ENCODE measurements at places on chromosomes 5 and 9. TPM values are rescaled to one million over a fixed set of nuclear protein-coding genes. Genes with fewer than 3 reads are reported as not detected.

Gene UGT3A2
- total RNA-seq: not detected

Gene SPATA31D4
- not detected for total RNA-seq

Gene LCN2
- not detected for total RNA-seq

Gene CACFD1
- total RNA-seq: 7.1 TPM

Gene GDNF
- total RNA-seq: not detected

Gene FCN1
- total RNA-seq: not detected

Gene NEUROG1
- not detected for total RNA-seq

Gene SLC2A6
- total RNA-seq: 7.7 TPM

Gene RNF208
- total RNA-seq: not detected

Gene GABRA6
- total RNA-seq: not detected

Gene NEURL1B
- total RNA-seq: 9.1 TPM

Gene MAT2B
- total RNA-seq: 36.8 TPM

Gene TAF1L
- not detected for total RNA-seq

Gene RBM27
- 11.1 TPM for total RNA-seq

Gene PLPP7
- 22.2 TPM for total RNA-seq

Gene GNA14
- total RNA-seq: 2.2 TPM

Gene IFNW1
- total RNA-seq: not detected

Gene PCDHGA9
- 5.3 TPM for total RNA-seq

Gene LTC4S
- 20.0 TPM for total RNA-seq

Gene SLC46A2
- not detected for total RNA-seq

Gene OR2V2
- total RNA-seq: not detected

Gene DMRT3
- total RNA-seq: not detected

Gene ACOT12
- not detected for total RNA-seq

Gene ASPN
- total RNA-seq: 11.6 TPM

Gene PCDHB4
- 0.75 TPM for total RNA-seq

Gene PCDHGA2
- 3.5 TPM for total RNA-seq

Gene SH2D3C
- 2.5 TPM for total RNA-seq

Gene OR13J1
- total RNA-seq: not detected

Gene CCDC192
- total RNA-seq: not detected

Gene CSF1R
- total RNA-seq: 0.15 TPM

Gene TAF11L10
- total RNA-seq: not detected

Gene PCDHA13
- total RNA-seq: not detected

Gene FCHO2
- 10.2 TPM for total RNA-seq

Gene ACSL6
- total RNA-seq: not detected

Gene ANGPTL2
- total RNA-seq: 157 TPM

Gene TAF11L7
- not detected for total RNA-seq

Gene PHF24
- total RNA-seq: 0.06 TPM

Gene CDC25C
- 0.83 TPM for total RNA-seq

Gene COL5A1
- total RNA-seq: 650 TPM

Gene ZNF346
- total RNA-seq: 10.9 TPM

Gene LHX3
- total RNA-seq: not detected

Gene LOX
- total RNA-seq: 151 TPM

Gene GPR151
- not detected for total RNA-seq

Gene PTCD2
- 10.9 TPM for total RNA-seq

Gene CDX1
- total RNA-seq: not detected

Gene NFIL3
- total RNA-seq: 25.3 TPM

Gene NFX1
- total RNA-seq: 20.3 TPM

Gene BASP1
- 83.3 TPM for total RNA-seq

Gene AGXT2
- not detected for total RNA-seq

Gene IFNA2
- total RNA-seq: not detected

Gene PRRX2
- 11.9 TPM for total RNA-seq

Gene CNOT8
- 48.1 TPM for total RNA-seq

Gene KCNT1
- not detected for total RNA-seq

Gene NIM1K
- total RNA-seq: 0.68 TPM

Gene HAVCR2
- 0.39 TPM for total RNA-seq

Gene FGFR4
- total RNA-seq: 17.4 TPM

Gene UNC13B
- total RNA-seq: 15.1 TPM

Gene SEMA5A
- 17.8 TPM for total RNA-seq

Gene TRAPPC13
- 7.6 TPM for total RNA-seq

Data from cardiac ventricle fibroblast (primary cell).